ENCODE measurements at places on chromosomes 16 and 17. TPM values are rescaled to one million over a fixed set of nuclear protein-coding genes. Genes with fewer than 3 reads are reported as not detected.

- H3K36me3 ChIP-seq = no peaks in the 10 kb centered on the region
- peak; percentile 45 for DNase-seq
- H3K4me3 ChIP-seq = no peak overlapping the region
- H3K4me1 ChIP-seq = peaks cover 96% of the 10 kb centered on the region
- H3K27me3 ChIP-seq = no peaks in the 10 kb centered on the region
- H3K27ac ChIP-seq = peak overlapping the region; percentile 71
These were observed 28.2 kb downstream of the ZFHX3 start for GRCh38 chr16:73019457-73020362.

DNA sequence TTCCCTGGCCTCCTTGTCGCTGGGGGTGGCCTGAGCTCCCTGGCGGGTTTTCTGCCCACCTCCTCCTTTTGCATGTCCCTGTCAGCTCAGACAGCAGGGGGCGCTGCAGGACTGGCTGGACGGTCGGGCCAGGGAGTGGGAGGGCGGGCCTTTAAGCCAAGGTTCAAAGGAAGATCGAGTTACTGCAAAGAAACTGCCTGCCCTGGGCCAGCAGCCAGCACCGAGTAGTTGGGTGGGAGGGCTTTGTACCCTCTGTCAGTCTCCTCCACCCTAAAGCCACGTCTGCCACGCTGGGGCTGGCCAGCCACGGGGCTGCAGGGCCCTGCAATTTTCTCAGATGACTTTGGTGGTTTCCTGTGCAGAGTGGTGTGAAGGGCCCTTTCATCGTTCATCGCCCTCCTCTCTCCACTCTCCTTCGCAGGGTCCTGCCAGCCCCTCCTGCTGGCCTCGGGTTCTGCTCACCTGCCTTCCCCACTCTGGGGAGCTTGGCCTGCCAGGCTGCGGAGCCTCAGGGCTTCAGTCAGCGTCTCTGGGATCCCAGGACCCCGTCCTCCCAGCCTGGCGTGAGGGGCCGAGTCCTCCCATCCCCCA, 12.3 kb downstream of the GPR142 start:
- H3K27me3 ChIP-seq = no peaks in the 10 kb centered on the region
- H3K27ac ChIP-seq = no peak overlapping the region
- no peak overlapping the region for H3K4me3 ChIP-seq
- peak; percentile 94 for DNase-seq

DNA sequence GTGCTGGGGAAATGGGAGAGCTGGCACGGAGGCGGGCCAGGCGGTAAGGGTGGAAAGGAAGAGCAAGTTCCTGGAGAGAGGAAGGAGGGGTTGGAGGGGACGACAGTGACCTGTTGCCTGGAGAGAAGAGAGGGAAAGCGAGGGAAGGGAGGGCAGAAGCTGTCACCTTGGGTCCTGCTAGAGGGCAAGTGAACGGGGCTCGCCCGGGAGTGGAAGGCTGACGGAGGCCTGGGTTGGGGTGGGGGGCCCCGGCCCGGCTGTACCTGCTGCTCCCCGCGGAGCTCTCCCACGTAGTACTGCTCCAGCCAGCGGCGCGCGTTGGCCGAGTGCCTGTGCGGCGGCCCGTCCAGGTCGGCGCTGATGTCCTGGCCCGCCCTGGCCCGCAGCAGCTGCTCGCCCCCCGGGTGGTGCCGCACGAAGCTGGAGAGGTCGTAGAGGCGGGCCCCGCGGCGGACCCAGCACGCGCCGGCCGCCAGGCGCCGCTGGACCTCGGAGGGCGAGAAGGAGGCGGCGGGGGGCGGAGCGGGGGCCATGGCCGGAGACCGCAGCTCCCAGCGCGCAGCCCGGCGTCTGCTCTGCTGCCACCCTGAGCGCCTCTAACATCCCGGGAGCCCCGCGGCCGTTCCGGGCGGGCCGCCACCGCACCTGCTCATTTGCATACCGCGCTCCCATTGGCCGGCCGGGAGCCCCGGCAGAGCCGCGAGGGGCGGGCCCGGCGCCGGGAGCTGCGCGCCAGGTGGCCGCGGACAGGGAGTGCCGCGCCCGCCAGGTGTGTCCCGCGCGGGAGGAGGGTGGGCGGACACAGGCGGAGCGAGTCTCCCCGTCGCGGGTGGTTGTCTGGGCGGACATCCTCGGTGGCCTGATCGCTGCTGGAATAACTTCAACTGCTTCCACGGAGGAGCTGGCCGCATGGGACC, at the start of gene FA2H:
TSS of gene FA2H (minus strand) at position 598 of the 917 bp plus-strand sequence. CDS start at position 533, 65 bp downstream.
- peaks cover 15% of the 10 kb centered on the region for H3K4me1 ChIP-seq
- peak within 1 kb of the TSS; percentile 6 for H3K4me3 ChIP-seq
- H3K27ac ChIP-seq = peak within 1 kb of the TSS; percentile 76
- DNase-seq = peak; percentile 96
- no peaks in the 10 kb centered on the region for H3K27me3 ChIP-seq
- no peaks in the 10 kb centered on the region for H3K36me3 ChIP-seq

DNA sequence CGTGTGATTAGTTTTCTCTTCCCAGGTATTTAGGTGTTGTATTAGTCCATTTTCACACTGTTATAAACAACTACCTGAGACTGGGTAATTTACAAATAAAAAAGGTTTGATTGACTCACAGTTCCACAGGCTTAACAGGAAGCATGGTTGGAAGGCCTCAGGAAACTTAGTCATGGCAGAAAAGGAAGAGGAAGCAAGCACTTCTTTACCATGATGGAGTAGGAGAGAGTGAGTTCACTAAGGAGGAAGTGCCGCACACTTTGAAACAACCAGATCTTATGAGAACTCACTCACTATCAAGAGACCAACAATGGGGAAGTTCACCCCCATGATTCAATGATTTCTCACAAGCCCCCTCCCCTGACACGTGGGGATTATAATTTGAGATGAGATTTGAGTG, 1343.7 kb upstream of the GOT2 start:
- no peak overlapping the region for H3K27ac ChIP-seq
- no peak overlapping the region for H3K4me3 ChIP-seq
- no peaks in the 10 kb centered on the region for H3K4me1 ChIP-seq
- no peak for DNase-seq
- H3K27me3 ChIP-seq = no peaks in the 10 kb centered on the region

DNA sequence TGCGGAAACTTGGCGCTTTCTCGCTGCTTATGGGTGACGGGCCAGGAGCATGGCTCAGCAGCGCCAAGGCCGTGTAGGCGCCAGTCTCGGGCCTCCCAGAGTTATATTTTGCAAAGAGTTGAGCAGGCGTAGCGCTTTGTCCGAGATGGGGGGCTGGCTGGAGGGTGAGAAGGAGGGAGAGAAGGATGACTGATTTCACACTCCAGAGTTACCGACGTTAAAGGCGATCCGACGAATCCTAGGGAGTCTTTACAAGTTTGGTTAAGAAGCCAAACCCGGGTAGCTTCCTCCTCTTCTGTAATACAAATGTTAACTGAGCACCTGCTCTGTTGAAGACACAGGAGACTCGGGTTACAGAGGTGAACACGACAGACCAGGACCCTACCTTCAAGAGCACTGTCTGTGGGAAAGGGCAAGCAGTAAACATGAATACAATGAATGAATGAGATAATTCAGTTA, 782 bp downstream of the POLR2A start:
- no peak for DNase-seq
- no peaks in the 10 kb centered on the region for H3K36me3 ChIP-seq
- H3K4me1 ChIP-seq = peaks cover 51% of the 10 kb centered on the region
- H3K4me3 ChIP-seq = peak overlapping the region; percentile 28

DNA sequence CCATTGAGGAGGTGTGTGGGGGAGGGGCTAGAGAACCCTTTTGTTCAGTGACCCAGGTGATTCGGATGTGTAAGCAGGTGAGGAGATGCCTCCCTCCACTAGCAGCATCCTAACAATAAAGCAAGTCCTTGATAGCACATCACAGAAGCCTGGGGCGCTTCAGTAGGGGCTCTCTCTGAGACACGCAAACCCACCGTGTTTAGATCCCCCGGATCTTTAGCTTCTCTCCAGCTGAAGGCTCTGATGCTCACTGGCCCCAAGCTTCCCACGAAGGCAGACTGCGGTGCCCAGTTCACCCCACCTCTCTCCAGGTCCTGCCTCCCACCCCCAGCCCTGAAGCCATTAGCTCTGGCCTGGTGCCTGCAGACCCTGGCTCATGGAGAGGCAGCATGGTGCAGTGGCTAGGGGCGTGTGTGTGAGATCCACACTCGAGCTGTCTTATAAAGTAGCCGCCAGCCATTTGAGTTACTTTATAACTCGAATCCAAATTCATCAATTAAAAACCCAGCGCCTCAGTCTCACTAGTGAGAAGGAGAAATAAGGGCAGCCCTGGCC, 204.7 kb upstream of the TNRC6C start:
- H3K36me3 ChIP-seq = no peaks in the 10 kb centered on the region
- no peak for DNase-seq
- H3K4me1 ChIP-seq = no peaks in the 10 kb centered on the region
- no peak overlapping the region for H3K4me3 ChIP-seq

GRCh38 chr17:67248291-67248690, 3.3 kb upstream of the HELZ start:
- no peaks in the 10 kb centered on the region for H3K36me3 ChIP-seq
- no peaks in the 10 kb centered on the region for H3K27me3 ChIP-seq
- H3K4me3 ChIP-seq = no peak overlapping the region
- H3K4me1 ChIP-seq = peaks cover 21% of the 10 kb centered on the region

GRCh38 chr16:88853325-88853941, 3.3 kb downstream of the GALNS start:
- H3K4me3 ChIP-seq = no peak overlapping the region
- no peak overlapping the region for H3K27ac ChIP-seq
- H3K27me3 ChIP-seq = no peaks in the 10 kb centered on the region
- peaks cover 17% of the 10 kb centered on the region for H3K4me1 ChIP-seq
- no peaks in the 10 kb centered on the region for H3K36me3 ChIP-seq
- no peak for DNase-seq

GRCh38 chr16:65070831-65071432, 50.9 kb downstream of the CDH11 start:
- H3K4me3 ChIP-seq = no peak overlapping the region
- no peaks in the 10 kb centered on the region for H3K27me3 ChIP-seq
- no peak overlapping the region for H3K27ac ChIP-seq
- no peaks in the 10 kb centered on the region for H3K4me1 ChIP-seq

DNA sequence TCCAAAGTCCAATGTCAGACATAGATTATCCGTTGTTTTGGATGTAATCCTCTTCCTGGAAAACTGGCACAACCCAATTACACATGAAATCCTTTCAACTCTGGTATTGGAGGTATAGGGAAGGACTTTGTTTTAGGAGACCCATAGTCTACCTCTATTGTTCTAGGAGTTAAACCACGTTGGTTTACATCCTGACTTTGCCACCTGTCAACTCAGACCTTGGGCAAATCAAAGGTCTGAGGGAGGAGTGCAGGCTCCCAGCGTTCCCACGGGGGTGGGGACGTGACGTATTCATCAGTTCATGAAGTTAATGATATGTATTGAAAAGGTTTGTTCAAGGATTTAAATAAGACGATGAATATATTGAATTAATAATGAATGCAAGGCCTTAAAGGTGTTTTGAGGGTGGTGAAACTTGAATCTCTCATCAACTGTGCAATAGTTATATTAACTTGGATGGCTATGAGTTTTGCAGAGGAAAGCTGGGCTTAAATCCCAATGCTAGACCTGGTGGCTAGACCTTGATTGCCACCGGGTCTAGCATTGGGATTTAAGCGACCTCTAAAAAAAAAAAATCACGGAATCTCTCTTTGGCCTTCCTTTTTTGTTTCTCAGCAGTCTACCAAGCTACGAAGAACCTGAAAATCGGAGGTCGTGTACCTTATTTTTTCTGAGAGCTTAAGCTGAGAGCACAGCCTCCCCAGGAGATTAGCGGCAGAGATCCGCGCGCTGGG, 744 bp upstream of the NF1 start:
- peaks cover 16% of the 10 kb centered on the region for H3K4me1 ChIP-seq
- H3K27ac ChIP-seq = peak overlapping the region; percentile 96
- peak; percentile 44 for DNase-seq
- H3K36me3 ChIP-seq = no peaks in the 10 kb centered on the region

- DNase-seq = no peak
- no peaks in the 10 kb centered on the region for H3K27me3 ChIP-seq
- H3K4me3 ChIP-seq = peak overlapping the region; percentile 61
- peak overlapping the region; percentile 90 for H3K27ac ChIP-seq
- H3K4me1 ChIP-seq = peaks cover 37% of the 10 kb centered on the region
These were observed 407 bp downstream of the MCRIP1 start for GRCh38 chr17:81832608-81833159.

DNA sequence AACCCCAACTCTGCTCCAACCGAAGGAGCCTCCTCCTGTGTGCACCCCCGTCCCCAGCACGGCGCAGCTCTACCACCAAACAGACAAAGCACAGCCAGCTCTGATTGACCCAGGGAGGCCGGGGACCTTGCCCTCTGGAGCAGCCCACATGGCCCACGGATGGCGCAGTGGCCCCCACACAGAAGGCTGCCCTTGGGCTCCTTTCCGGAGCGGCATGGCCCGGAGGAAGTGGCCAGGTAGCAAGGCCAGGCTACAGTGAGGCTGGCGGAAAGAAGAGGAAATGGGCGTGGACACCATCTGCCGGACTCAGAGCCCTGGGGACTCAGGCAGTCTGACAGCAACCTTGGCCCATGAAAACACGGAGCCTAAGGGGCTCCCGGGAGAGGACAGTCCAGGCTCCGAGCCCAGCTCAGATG, 19.9 kb upstream of the ZC3H18 start:
- no peaks in the 10 kb centered on the region for H3K36me3 ChIP-seq
- no peak overlapping the region for H3K27ac ChIP-seq
- no peaks in the 10 kb centered on the region for H3K4me1 ChIP-seq
- no peaks in the 10 kb centered on the region for H3K27me3 ChIP-seq
- no peak for DNase-seq

DNA sequence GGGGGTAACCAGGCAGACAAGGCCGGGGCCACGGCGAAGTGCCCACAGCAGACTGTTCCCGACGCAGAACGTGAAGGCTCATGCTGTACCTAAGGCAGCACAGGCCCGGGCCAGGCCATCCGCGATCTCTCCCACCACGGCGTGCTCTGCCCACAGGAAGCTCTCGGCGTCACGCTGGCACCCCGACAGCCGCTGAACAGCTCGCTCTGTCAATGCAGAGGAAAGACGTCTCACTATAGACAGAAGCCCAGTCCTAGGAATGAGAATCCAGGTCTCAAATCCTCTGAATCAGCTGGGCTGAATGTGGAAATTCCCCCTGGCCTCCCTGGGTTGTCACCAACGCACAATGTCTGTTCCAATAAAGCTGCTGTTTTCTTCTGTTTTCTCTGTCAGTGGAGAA, 21.4 kb downstream of the SERPINF1 start:
- no peak overlapping the region for H3K4me3 ChIP-seq
- no peaks in the 10 kb centered on the region for H3K4me1 ChIP-seq
- no peak for DNase-seq
- H3K27ac ChIP-seq = peak overlapping the region; percentile 67
- no peaks in the 10 kb centered on the region for H3K27me3 ChIP-seq

- DNase-seq = no peak
- no peaks in the 10 kb centered on the region for H3K36me3 ChIP-seq
- peaks cover 46% of the 10 kb centered on the region for H3K4me1 ChIP-seq
- H3K27me3 ChIP-seq = no peaks in the 10 kb centered on the region
- H3K27ac ChIP-seq = peak overlapping the region; percentile 91
- H3K4me3 ChIP-seq = no peak overlapping the region
These were observed 1.7 kb downstream of the MT2A start for GRCh38 chr16:56610017-56610608.

GRCh38 chr16:1424028-1424427, 3.5 kb upstream of the UQCC4 start:
- H3K4me1 ChIP-seq = peaks cover 24% of the 10 kb centered on the region
- H3K36me3 ChIP-seq = no peaks in the 10 kb centered on the region
- no peaks in the 10 kb centered on the region for H3K27me3 ChIP-seq
- H3K27ac ChIP-seq = no peak overlapping the region
- DNase-seq = no peak

- peaks cover 9% of the 10 kb centered on the region for H3K4me1 ChIP-seq
- H3K36me3 ChIP-seq = no peaks in the 10 kb centered on the region
These were observed 7.7 kb downstream of the ITGAM start for GRCh38 chr16:31267332-31268032.

The CD300E gene
- total RNA-seq = not detected

The CAVIN1 gene
- 75.8 TPM for total RNA-seq

The C17orf78 gene
- not detected for total RNA-seq

The ITGB4 gene
- total RNA-seq = 25.1 TPM

The ADGRG1 gene
- total RNA-seq = 53.7 TPM

The TBC1D3B gene
- not detected for total RNA-seq

The SLC25A39 gene
- 72.6 TPM for total RNA-seq

The TBC1D3E gene
- not detected for total RNA-seq

The CMTM1 gene
- not detected for total RNA-seq

The CACNG5 gene
- 0.52 TPM for total RNA-seq

Data from body of pancreas (tissue), 4 donors.